Stromal cell of bone marrow (primary cell): ENCODE measurements at places on chromosomes 5 and 9.

- DNase-seq, result no peak
Measured at GRCh38 chr9:95043826-95044225, 273.7 kb downstream of the FANCC start.

- no peak for DNase-seq
Measured at GRCh38 chr9:28628031-28628430, 1054.8 kb upstream of the C9orf72 start.

DNA sequence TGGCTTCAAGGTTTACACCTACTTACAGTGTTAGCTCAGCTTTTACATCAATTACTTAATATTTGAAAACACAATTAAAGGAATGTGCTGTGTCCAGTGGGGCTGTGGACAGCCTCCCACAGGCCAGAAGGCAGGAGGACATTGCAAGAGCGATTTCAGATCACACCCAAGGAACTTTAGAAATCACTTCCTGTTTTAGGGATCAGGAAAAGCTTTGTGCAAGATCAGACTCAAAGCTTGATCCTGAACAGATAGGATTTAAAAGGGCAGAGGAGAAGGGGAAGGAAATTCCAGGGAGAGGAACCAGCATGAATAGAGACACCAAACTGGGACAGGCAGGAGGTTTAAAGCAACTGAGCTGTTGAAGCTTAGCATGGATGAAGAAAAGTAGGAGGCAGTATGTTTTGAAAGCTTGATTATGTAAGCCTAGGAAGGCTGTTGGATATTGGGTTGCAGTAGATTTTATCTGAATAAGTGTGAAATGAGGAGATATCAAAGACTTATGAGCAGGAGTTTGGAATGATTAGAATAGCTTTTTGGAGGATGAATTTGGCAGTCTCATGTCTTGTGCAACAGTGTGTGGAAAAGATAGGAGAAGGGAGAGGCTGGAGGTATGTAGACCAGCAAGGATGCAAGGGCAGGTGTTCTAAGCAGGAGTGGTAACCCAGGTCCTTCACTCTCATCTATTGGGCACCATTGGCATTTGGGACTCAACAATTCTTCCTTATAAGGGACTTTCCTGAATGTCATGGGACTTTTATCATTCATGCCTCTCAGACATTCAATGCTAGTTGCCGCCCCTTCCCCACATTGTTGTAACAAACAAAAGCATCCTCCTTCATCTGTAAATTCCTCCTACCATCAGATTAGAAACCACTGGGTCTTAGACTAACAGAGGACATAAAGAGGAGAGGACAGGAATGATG is 123.5 kb downstream of the TARS1 start:
- no peak for DNase-seq

DNA sequence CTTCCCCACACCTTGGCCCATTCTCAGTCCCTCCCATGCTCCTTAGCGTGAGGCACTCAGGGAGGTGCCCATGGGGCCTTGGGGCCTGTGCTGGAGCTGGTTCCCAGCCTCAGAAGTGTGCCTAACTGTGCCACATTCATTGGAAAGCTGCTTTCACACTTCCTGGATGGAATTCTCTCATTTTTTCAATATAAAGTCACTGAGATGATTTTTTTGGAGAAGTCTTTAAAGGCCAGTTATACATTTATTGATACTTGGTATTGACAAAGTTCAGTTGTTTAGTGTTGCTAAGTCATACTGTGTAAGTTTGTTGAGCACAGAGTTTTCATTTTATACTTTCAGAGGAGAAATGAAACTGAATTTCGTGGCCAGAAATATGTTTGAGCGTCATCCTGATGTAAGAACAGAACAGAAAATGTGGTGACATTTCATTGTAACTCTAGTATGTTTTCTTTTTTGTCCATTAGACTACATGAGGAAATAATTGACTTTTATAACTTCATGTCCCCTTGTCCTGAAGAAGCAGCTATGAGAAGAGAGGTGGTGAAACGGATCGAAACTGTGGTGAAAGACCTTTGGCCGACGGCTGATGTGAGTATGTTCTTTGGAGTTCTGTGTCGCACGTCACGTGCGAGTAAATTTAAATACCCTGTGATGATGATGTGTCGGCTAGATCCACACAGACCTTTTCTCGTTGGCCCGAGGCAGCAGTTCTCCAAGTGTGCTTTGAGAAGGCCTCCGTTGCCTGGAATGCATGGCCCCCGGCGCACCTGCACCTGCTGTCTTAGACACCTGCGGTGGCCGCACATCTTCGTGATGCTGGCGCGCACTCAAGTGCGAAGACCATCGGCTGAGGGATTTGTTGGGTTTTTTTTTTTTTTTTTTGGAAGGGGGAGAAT is 24.1 kb downstream of the TENT4A start:
- no peak for DNase-seq

DNA sequence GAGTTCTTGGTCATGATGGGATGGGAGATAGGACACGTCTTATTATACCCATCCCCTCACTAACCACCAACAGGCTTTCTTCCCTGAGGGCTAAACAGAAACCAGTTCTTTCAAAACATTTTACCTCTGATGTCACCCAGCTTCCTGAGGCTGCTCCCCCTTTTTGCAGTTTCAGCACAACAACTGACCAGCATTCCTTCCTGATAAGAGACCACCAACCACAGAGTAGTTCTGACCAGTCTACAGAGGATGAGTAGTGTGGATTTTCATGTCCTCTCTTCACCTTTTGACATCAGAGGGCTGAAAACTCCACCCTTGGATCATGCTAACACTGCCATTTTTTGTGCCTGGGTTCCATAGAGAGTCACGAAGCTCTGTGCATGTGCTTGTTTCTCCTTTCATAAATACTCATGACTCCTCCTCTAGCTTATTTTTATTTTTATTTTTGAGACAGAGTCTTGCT is 82.6 kb downstream of the OSTF1 start:
- no peak for DNase-seq
